Muscle of leg (tissue), 16 donors: ENCODE measurements at places on chromosomes 13 and 19. TPM values are rescaled to one million over a fixed set of nuclear protein-coding genes. Genes with fewer than 3 reads are reported as not detected.

- H3K27me3 ChIP-seq, result no peaks in the 10 kb centered on the region
- H3K4me1 ChIP-seq, result no peaks in the 10 kb centered on the region
- DNase-seq, result no peak
- H3K4me3 ChIP-seq, result no peak overlapping the region
- no peak overlapping the region for H3K27ac ChIP-seq
These were observed 75.6 kb upstream of the TSC22D1 start for GRCh38 chr13:44651724-44652123.

DNA sequence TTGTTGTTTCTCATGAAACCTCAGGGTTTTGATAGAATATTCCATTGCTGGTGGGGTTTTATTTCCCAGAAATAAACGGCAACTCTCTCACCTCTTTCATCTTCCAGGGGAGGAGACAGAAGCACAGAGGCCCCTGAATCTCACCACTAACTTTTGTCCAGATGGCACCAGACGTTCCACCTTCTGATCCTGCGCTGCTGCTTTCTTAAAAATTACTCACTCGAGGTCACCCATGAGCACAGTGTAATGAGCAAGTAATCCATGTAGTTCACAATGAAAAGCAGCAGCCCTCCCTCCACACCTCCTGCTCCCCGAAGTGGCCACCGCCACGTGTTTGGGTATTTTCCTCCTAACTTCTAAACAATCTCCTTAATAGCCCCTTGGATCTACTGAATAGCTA lies 51.3 kb downstream of the TEX29 start:
- DNase-seq, result no peak
- no peak overlapping the region for H3K4me3 ChIP-seq
- no peaks in the 10 kb centered on the region for H3K36me3 ChIP-seq
- H3K27me3 ChIP-seq, result peaks cover 2% of the 10 kb centered on the region
- no peak overlapping the region for H3K27ac ChIP-seq

The STOML3 gene
- total RNA-seq, result 0.04 TPM

DNA sequence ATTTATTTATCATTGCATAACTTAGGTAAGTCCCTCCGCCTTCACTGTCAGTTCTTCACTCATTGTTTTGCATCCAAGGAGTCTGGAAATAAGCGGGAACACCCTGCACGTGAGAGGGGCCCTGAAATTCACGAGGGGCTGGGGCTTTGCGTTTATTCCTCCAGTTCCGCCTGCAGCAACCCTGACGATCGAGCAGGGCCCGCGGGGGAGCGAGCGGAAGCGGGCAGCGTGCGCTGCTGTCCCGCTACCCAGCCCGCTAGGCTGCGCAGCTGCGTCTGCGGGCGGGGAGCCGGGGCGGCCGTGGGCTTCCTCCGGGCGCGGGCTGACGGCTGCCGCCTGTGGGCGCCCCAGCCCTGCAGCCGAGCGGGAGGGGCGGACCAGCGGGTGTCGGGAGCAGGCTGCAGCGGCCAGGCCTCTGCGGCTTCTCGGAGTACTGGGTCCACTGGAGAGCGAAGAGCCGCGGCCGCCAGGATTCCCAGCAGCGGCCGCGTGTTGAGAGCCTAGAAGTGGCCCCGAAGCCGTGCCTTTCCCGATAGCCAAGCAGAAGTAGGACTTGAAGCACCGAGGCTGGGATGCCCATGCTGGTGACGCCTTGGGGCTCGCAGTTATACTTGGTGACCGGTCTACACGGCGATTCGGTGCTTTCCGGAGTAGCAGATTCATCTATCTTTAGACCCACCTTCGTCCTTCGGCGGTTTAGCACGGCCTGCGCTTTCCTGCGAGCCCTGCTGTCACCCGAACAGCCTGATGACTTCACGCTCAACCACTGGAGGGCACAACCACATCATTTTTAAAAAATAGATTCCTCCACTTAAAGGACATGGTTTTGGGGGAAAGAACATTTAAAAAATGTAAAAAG lies 32.9 kb upstream of the SACS start:
- H3K36me3 ChIP-seq, result no peaks in the 10 kb centered on the region
- H3K4me1 ChIP-seq, result peaks cover 19% of the 10 kb centered on the region
- no peaks in the 10 kb centered on the region for H3K27me3 ChIP-seq
- H3K27ac ChIP-seq, result peak overlapping the region; percentile 84
- peak overlapping the region; percentile 40 for H3K4me3 ChIP-seq
- DNase-seq, result peak; percentile 90

- peak overlapping the region; percentile 85 for H3K4me3 ChIP-seq
- peaks cover 5% of the 10 kb centered on the region for H3K36me3 ChIP-seq
- no peaks in the 10 kb centered on the region for H3K27me3 ChIP-seq
- peak; percentile 95 for DNase-seq
- peaks cover 23% of the 10 kb centered on the region for H3K4me1 ChIP-seq
These were observed 678 bp downstream of the ISOC2 start for GRCh38 chr19:55460670-55461258.

- no peak overlapping the region for H3K27ac ChIP-seq
- H3K27me3 ChIP-seq, result no peaks in the 10 kb centered on the region
- no peak overlapping the region for H3K4me3 ChIP-seq
- no peaks in the 10 kb centered on the region for H3K4me1 ChIP-seq
These were observed 56.0 kb upstream of the DOCK9 start for GRCh38 chr13:99033814-99034213.

DNA sequence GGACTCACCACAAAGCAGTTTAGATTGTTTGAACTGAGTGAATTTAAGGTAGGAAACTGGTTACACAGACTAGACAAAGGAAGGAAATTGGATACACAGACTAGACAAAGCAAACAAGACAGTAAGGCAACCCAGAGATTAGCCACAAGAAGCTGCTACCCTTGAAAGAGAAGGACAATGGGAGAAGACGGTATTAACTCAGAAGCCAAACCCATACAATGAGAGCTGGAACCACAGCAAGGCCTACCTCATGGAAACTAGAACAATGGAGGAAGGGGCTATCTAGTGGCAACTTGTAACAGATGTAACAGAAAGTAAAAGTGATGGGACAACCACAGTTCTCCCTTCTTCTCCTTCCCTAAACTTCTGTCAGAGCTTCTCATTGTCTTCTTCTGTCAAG lies 410.9 kb upstream of the SPRY2 start:
- H3K4me1 ChIP-seq, result peaks cover 7% of the 10 kb centered on the region
- no peak overlapping the region for H3K27ac ChIP-seq
- no peaks in the 10 kb centered on the region for H3K27me3 ChIP-seq
- no peak overlapping the region for H3K4me3 ChIP-seq
- DNase-seq, result no peak

DNA sequence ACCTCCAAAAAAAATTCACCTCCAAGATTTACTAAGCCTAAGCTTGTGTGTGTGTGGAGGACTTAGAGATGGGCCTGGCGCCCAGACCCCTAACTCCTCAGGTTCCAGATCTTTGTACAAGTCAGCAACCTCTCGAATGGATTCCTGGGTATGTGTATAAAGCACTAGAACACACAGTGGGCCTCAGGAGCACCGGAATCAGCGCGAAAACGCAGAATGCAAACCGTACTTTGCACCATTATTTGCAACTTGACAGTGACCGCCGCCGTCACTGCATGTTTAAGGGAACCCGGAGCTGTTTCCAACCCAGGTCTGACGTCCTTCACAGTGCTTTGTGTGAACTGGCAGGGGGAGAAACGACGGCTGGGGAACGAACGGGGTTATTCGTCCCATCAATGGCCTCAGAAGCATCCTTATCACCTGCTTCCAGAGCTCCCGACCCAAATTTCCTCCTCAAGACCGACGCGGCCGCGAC lies 688 bp downstream of the ZNF606 start:
- no peak for DNase-seq
- H3K36me3 ChIP-seq, result peaks cover 58% of the 10 kb centered on the region
- peak overlapping the region; percentile 93 for H3K27ac ChIP-seq
- H3K27me3 ChIP-seq, result no peaks in the 10 kb centered on the region
- H3K4me1 ChIP-seq, result peaks cover 20% of the 10 kb centered on the region

DNA sequence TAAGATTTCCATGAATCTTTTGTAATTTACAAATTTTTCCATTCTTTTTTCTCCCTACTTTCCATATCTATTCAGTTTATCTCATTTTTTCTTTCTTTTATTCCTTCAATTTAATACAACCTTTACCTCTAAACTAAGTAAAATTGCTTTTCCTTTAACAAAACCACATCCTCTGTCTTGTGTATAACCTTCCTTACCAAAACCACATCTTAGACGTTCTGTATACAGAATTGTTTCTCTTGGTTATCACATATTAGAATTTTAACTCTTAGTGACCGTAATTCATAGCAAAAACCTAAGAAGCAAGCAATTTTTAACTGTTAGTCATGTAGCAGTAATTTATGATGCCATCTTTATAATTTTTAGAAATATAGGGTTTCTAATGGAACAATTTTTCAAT lies 15.0 kb downstream of the PPP5C start:
- peaks cover 10% of the 10 kb centered on the region for H3K4me1 ChIP-seq
- no peaks in the 10 kb centered on the region for H3K27me3 ChIP-seq
- H3K36me3 ChIP-seq, result peaks cover 38% of the 10 kb centered on the region
- H3K4me3 ChIP-seq, result no peak overlapping the region
- no peak for DNase-seq

- no peak overlapping the region for H3K27ac ChIP-seq
- peaks cover 13% of the 10 kb centered on the region for H3K27me3 ChIP-seq
- peaks cover 7% of the 10 kb centered on the region for H3K4me1 ChIP-seq
- H3K4me3 ChIP-seq, result no peak overlapping the region
These were observed 152.5 kb downstream of the IER2 start for GRCh38 chr19:13302526-13303270.

DNA sequence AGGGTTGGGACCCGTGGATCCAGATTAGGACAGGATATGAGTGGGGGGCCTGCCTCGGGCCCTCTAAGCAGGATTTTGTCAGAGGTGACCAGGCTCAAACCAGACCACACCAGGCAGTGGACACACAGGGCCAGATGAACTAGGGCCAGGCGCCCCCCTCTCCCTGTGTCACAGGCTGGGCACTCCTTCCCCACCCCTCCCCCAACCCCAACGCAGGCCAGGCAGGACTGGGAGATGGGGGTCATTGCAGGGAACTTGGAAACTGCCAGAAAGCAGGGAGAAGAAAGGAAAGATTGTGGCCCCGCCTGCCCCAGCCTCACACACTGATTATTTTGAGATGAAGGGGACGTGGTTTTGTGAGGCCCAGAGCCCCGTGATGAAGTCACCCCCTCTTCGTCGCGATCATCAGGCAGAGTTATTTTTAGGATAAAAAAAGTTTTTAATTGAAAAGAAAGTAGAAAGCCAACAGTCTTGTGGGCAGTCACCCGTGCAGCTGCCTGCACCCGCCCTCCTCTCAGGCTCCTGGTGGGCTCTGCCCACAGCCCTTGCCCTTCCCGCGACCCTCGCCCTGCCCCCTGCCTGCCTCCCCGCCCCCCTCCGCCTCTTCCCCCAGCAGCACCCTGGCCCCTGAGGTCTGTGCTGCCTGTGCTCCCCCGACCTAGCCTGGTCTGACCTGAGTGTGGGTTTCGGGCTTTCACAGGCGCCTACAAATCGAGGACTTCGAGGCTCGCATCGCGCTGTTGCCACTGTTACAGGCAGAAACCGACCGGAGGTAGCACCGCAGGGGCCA lies 1.9 kb upstream of the YJEFN3 start:
- no peaks in the 10 kb centered on the region for H3K4me1 ChIP-seq
- peaks cover 49% of the 10 kb centered on the region for H3K36me3 ChIP-seq
- DNase-seq, result no peak
- no peaks in the 10 kb centered on the region for H3K27me3 ChIP-seq
- no peak overlapping the region for H3K4me3 ChIP-seq
- no peak overlapping the region for H3K27ac ChIP-seq

DNA sequence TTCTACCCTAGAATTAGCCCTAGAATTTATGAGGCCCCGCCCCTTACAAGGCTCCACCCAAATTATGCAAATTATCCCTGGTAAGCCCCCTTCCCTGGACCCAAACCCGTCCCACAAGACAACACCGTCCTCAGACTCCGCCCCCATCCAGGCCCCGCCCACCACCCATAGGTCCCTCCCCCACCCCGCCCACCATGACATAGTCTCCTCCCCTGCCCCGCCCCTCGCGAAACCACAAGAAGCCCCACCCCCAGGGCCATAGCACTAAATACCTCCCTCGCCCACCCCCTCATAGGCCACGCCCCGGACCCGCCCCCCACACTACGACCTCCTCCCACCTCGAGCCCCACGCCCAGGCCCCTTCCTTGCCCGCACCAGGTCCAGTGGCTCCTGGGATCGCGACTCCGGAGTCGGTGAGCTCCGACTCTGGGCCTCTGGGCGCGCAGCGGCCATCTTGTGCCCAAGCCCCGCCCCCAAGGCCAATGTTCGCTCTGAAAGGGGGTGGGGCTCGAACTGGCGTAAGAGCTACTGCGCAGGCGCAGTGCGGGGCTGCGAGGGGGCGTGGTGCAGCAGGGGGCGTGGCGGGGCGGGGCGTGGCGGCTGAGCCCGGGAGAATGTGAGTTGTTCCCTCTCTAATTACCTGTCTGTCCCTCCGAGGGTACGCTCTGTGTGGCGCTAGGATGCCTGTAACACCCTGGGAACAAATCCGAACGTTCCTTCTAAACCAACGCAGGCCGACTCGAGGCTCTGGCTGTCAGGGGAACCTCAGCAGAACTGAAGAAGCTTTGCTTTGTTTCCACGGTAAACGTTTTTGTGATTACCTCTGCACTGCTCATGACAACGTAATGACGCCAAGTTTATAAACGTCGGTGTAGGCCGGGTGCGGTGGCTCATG lies at the start of gene ZNF784:
TSS of gene ZNF784 (minus strand) at position 458 of the 895 bp plus-strand sequence. CDS start at position 453, 5 bp downstream.
- peak within 1 kb of the TSS; percentile 71 for H3K4me3 ChIP-seq
- H3K27ac ChIP-seq, result peak within 1 kb of the TSS; percentile 98
- DNase-seq, result peak; percentile 96

- H3K27me3 ChIP-seq, result no peaks in the 10 kb centered on the region
- H3K4me1 ChIP-seq, result peaks cover 12% of the 10 kb centered on the region
- peak overlapping the region; percentile 75 for H3K27ac ChIP-seq
- H3K4me3 ChIP-seq, result no peak overlapping the region
These were observed 80.4 kb downstream of the LRCH1 start for GRCh38 chr13:46633416-46633815.

GRCh38 chr19:10095948-10096614 lies 6.4 kb downstream of the ANGPTL6 start:
- no peaks in the 10 kb centered on the region for H3K27me3 ChIP-seq
- H3K4me1 ChIP-seq, result peaks cover 11% of the 10 kb centered on the region
- H3K4me3 ChIP-seq, result peak overlapping the region; percentile 49
- DNase-seq, result peak; percentile 96

The GPR4 gene
- 0.44 TPM for total RNA-seq

- H3K4me1 ChIP-seq, result peaks cover 8% of the 10 kb centered on the region
- peaks cover 36% of the 10 kb centered on the region for H3K27me3 ChIP-seq
- no peak overlapping the region for H3K27ac ChIP-seq
- H3K36me3 ChIP-seq, result no peaks in the 10 kb centered on the region
These were observed 4.5 kb downstream of the AMER2 start for GRCh38 chr13:25167382-25168174.

The FAM83E gene
- total RNA-seq, result 0.13 TPM

- no peak overlapping the region for H3K4me3 ChIP-seq
- H3K4me1 ChIP-seq, result peaks cover 39% of the 10 kb centered on the region
- H3K27me3 ChIP-seq, result no peaks in the 10 kb centered on the region
- H3K27ac ChIP-seq, result no peak overlapping the region
- H3K36me3 ChIP-seq, result peaks cover 2% of the 10 kb centered on the region
These were observed 284.6 kb downstream of the DNAJC15 start for GRCh38 chr13:43307921-43308433.
